Tongue (tissue), 3 donors: ENCODE measurements at places on chromosomes 16 and 17.

DNA sequence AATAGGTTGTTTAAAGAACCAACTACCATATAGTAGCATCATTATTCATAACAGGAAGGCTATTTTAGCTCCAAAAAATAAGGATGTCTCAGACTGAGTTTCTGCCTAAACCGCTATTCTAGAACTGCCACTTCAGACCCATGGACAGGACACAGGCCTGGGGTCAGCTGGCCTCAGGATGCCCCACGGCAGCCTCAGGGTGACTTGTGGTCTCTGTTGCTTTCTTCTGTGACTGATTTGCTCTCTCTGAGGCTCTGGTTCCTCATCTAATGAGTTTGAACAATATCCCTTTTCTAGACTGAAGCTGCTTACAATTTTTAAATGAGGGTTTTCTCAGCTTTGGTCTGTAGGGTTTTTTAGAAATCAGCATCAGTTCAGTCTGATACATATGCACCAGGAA, 31.8 kb upstream of the IRF8 start:
- DNase-seq: no peak

GRCh38 chr17:35942588-35943186, 826 bp downstream of the LYZL6 start:
- DNase-seq: no peak

DNA sequence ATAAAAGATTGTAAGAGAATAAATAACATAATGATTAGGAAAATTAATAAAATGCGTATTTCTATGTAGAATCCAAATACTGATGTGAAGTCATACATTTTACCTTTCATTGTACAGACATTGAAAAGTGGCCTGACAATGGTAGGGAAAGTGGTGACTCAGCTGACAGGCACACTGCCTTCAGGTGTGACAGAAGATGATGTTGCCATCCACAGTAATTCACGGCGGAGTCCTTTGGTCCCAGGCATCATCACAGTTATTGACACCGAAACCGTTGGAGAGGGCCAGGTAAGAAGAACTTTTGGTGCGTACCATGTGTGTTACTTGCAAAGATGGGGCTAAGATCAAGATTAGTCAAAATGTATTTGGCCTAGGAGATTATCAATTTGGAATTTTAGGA, 232.8 kb downstream of the BCAS3 start:
- no peak for DNase-seq

- DNase-seq: no peak
Observed at GRCh38 chr16:20084624-20085226, 11.0 kb upstream of the GPR139 start.

GRCh38 chr16:85736921-85737320, 14.0 kb downstream of the C16orf74 start:
- DNase-seq: no peak

- DNase-seq: peak; percentile 56
Observed at GRCh38 chr16:29139261-29139802, 154.5 kb downstream of the LAT start.

DNA sequence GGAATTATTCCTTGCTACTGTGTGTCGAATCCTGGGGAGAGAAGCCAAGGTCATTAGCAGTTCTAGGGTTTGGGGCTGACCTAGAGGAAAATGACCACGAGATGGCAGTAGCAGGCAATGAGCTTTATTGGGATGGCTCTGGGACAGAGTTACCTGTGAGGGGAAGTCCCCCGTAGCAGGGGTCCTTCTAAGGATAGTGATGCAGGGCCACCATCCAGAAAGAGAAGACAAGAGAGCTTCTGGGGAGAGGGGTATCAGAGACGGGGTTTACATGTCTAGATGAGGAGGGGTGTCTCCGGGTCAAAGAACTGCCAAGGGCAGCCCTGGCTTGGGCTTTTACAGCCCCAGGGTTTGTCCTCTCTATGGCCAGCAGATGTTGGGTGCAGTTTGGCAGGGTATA, 6.4 kb upstream of the GGT6 start:
- DNase-seq: peak; percentile 88

GRCh38 chr16:11025120-11025531, 80.8 kb downstream of the CLEC16A start:
- no peak for DNase-seq

GRCh38 chr17:67759355-67760171, 41.8 kb downstream of the NOL11 start:
- peak; percentile 70 for DNase-seq

DNA sequence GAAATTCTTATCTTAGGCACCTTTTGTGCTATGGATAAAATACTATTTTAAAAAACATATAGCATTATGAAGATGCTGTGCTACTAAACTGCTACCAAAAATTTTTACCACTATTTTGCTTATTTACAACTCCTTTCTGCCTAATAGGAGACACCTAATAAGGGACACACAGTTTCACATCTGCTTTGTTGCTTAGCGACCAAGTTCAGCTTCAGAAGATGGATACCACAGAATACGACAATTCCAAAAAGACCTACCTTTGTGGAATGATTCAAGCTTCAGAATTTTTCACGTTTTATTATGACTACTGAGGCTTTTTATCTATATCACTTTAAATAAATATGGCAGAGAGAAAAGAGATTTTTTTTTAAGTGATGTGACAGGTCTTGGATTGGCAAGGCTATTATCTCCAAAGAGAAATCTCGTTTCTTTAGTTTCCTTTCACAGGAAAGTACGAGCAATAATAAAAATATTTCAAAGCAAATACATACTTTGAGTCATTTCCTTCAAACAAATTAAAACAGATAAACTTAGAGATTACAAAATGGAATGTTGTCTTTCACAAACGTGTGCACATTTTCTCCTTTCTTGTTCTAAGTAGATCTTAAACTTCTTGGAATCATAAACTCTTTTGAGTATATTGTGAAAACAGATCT, 35.4 kb downstream of the SPAG9 start:
- DNase-seq: no peak

- no peak for DNase-seq
Observed at GRCh38 chr17:4893721-4894560, 5.4 kb upstream of the C17orf107 start.

- DNase-seq: no peak
Observed at GRCh38 chr17:50440172-50440837, 14.3 kb downstream of the ACSF2 start.

DNA sequence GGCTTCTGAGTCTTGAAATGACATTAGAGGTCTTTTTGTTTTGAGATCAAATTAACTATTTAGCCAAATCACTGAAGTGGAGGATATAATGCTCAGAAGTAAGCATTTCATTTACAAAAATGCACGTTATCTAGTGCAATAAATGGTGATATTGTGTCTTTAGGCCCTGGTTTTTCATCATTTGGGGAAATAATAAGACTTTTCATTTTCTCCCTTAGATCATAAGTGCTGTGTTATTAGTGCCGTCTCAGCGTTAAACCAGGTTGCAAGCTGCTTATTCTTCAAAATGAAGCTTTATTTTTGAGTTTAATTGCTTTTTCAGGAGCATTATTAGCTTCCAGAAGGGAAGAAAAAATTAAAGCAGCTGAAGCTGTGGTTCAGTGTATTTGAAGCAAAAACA, 1416.8 kb upstream of the GOT2 start:
- DNase-seq: no peak

DNA sequence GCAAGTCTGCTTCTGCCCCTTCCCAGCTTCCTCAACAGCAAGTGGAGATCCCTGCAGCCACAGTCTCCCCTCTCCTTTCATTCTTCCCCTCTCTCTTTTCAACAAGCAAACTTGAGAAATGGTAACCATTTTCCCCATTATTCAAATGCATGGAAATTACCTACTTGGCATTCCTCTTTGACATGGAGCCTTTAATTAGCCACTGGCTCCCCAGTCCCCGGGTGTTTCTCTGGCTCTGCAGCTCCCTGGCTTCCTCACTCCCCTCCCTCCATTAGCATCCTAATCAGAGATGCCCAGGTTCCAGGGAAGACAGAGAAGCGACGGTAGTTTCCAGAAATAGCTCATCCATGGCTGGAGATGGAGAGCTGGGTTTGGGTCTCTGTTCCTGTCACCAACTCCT, 116.0 kb downstream of the CCT6B start:
- DNase-seq: no peak

DNA sequence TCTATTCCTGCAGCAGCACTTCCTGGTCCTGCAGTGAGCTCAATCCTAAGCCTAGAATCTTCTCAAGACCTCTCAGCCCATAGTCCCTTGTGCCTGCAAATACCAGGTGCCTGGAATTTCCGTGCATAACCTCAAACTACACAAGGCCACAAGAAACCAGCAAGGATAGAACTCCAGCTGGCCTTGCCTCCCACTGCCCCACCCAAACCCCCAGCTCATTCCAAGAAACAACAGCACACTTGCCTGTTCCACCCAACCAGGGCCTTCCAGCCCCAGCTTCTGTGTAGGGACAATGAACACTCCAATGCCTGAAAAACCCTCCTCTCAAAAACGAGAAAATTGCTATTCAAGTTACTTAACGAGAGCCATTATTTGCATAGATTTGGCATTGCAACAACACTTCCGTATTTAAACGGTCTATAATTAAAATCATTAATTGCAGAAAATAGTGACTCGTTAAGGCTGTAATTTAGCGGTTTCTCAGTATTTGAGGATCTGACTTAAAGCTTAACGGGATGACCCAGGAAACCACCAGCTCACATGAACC, 147.0 kb downstream of the C16orf78 start:
- peak; percentile 40 for DNase-seq

- DNase-seq: no peak
Observed at GRCh38 chr16:87438611-87438985, 46.5 kb downstream of the MAP1LC3B start.

DNA sequence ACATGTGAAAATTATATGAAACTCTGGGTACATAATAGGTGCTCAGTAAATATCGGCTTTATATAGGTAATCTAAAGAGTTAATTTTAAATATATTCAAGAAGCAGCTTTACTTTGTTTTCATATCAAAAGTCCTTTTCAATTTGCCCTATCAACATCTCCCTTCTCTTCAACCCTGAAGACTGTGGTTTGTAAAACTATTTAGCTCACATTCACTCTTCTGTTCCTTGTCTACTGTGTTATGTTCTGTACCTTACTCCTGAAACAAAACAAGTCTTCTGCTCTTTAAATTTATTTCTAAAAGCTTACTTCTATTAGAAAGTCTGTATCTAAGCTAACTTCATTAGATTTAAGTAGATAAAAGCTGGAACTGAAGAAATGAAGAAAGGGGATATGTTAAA, 301.7 kb upstream of the PMFBP1 start:
- DNase-seq: no peak

DNA sequence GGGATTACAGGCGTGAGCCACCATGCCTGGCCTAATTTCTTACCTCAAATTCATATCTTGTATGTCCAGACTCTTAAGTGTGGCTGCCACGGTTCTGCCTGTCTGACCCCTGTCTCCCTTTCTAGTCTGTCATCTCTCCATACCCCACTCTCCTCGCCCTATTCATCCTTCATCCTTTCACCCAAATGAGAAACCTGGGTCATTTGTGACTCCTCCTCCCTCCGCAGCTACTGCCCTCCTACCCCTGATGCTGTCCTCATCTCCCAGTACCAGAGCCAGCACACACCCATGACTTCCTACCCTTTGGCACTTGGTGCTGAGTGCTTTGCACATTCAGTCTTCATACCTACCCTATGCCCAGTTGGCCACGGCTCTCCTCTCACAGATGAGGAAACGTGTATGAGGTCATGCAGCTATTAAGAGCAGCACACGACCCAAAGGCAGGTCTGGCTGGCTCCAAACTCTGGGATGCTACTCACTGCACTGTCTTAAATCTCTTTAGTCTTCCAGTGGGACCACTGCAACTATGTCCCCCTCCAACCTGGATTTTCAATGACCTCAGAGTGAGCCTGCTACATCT, 1.6 kb downstream of the SPATA32 start:
- no peak for DNase-seq

- no peak for DNase-seq
Observed at GRCh38 chr17:58759522-58759921, 3.9 kb downstream of the PPM1E start.

- no peak for DNase-seq
Observed at GRCh38 chr16:974001-974601, 3.3 kb upstream of the LMF1 start.

DNA sequence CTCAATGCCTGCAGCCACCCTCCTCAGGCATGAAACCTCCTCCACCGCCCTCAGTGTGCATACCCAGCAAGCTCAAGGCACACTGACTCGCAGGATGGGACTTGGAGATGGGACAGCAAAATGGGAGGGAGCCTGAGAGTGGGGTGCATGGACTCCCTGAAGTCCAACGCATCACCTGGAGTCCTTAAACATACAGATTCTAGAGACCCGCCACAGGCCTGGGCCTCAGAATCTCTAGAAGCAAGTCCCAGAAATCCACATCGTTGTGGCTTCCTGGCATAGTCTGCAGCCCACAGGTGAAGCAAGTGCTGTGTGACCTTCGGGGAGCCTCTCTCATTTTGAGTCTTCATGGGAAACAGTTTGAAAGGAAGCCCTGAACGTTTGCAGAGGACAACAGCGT, 3.6 kb upstream of the TBX21 start:
- DNase-seq: no peak

DNA sequence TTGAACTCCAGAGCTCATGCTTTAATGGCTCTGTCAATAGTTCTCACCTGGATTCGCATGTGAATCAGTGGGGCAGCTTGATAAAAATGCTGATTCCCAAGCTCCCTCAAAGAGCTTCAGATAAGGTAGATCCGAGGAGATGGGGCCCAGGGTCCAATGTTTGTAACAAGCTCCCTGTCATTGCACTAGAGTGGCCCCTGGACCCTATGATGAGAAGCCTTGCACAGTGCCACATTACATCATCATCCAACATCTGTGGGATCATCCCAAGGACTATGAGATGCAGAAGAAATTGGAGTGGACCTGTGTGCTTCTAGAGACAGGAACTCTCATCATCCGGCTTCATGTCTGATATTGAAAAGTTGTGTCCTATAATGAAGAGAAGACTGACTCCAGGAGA, 340.8 kb downstream of the SHISA9 start:
- no peak for DNase-seq

GRCh38 chr16:10370096-10370726, 15.7 kb upstream of the ATF7IP2 start:
- DNase-seq: no peak

DNA sequence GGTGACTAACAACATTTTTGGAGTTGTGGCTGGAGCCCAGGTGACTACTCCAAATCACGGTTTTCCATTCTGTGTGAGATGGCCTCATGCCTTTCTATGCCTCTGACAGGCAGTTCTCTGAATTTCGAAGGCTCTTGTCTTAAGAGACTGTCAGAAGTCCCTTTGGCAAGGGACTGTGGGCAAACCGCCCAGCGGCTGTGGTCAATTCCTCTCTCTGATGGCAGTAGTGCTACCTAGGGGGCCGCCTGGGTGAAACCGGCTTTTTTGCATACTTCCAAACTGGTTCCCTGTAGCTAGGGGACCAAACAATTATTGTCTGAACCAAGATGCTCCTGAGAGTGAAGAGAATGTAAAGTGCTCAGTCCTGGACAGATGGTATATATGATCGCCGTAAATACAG, 86.3 kb downstream of the SDR42E1 start:
- no peak for DNase-seq

- DNase-seq: no peak
Observed at GRCh38 chr17:80611816-80612215, 67.2 kb downstream of the RPTOR start.

- DNase-seq: no peak
Observed at GRCh38 chr17:60161598-60162330, 12.0 kb downstream of the CA4 start.
